Activated naive CD4-positive, alpha-beta T cell (primary cell): ENCODE measurements at places on chromosomes 3 and 15.

DNA sequence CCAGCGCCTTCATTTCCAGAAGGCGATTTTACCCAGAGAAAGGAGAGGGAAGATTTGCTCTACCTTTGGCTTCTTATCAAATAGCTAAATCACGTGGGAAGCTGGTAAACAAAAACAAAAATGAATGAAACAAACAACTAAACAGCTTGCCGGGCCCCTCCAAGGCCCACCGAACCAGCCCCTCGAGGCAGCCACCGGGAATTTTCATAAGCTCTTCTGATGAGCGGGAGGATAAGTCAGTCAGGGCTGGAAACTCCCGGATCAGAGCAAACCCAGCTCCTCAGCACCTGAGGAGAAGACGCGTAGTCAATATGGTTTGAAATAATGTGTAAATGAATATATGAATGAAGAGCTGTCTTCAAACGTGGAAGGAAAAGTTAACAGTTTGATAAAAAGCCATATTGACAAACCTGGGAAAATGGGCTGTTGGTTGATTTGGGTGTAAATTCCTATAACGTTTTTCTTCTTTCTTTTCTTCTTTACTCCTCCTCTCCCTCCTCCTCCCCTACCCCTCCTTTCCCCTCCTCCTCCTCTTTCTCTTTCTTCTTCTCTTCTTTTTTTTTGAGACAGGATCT, 10.7 kb downstream of the RPLP1 start:
- DNase-seq, result no peak

GRCh38 chr3:105154692-105155091, 212.0 kb upstream of the ALCAM start:
- no peak for DNase-seq

DNA sequence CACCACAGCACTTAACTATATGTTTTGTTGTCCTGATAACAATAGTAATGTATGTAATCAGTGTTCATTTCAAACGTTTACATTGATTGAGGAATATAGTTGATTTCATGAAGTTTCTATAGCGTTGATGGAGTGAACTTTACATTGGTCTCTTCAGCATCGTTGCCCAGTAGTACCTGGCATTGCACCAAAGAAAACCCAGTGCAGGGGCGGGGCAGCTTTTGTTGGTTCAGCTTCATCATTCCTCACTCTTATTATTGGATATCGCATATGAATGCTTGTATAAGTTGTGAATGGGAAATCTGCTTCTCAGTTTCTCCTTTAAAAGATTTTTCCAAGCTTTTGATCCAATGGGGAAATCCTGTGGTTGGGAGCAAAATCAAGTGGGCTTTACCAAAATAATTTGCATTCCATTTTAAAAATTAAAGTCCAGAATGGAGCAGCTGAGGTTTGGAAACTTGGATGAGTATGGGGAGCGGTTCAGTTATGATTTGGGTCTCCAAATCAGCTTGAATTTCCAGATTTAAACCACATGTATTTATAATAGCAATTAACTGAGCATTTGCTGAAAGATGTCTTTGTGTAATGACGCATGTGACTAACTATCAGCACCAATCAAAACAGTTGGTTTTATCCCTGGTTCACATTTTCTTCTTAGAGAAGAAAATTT, 213.7 kb downstream of the ALCAM start:
- DNase-seq, result no peak

GRCh38 chr15:75648156-75649000, 666 bp downstream of the SNX33 start:
- DNase-seq, result no peak

GRCh38 chr15:100686021-100686724, 83.8 kb downstream of the ASB7 start:
- no peak for DNase-seq

GRCh38 chr3:129602309-129602708, 4.2 kb downstream of the PLXND1 start:
- no peak for DNase-seq

- no peak for DNase-seq
Measured at GRCh38 chr3:13600950-13601691, 52.2 kb downstream of the FBLN2 start.

- DNase-seq, result no peak
Measured at GRCh38 chr15:20348291-20348899, 193.2 kb downstream of the GOLGA6L6 start.

DNA sequence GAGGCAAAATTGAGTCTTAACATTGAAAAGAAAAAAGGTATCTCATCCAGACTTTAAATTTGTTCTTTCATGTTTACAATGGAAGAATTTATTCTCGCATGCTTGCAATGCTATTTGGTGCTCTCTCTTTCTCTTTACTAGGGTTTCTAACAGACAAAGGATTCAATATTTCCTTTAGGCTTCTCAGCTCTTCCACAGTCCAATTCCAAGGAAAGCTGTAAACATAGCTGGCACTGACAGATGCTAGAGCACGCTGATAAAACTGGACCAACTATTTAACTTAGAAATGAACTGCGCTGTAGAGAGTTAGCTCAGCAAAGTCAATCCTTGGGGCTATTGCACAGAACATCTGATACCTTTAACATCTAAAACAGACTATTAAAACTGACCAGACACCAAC, 81.3 kb downstream of the PDZRN3 start:
- DNase-seq, result no peak

GRCh38 chr3:16211176-16211904, 36.9 kb downstream of the GALNT15 start:
- no peak for DNase-seq

DNA sequence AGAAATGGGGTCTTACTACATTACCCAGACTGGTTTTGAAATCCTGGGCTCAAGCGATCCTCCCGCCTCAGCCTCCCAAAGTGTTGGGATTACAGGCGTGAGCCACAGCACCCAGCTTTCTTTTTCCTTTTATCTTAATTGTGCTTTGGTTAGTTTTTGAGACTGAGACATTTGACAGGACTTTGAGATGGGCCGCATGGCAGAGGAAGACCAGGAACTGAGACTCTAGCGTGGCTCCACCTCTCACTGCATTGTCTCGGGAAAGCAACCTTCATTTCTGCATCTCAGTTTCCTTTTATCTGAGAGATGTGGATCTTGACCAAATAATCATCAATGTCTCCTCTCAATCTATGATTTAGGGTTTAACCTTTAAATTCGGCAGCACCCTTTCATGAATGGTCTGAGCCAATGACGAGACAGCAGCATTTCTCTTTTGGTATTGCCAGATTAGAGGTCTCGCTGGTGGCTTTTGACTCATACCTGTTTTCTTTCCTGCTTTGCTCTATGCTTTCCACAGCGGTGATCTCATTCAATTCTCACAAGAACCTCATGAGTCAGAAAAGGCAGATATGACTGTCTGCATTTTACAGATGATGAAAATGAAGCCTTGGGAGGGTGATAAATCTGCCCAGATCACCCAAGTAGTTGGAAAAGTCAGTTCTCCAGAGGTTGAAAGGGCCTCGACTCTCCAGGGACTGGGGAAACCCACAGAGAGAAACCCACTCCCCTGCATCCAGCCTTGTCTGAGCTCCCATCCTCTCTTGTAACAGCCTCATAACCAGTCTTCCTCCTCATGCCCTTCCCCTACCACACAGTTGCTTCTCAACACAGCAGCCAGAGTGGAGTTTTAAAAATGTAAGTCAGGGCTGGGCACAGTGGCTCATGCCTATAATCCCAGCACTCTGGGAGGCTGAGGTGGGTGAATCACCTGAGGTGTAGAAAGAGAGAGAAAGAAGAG, 84.8 kb upstream of the FOXB1 start:
- no peak for DNase-seq

DNA sequence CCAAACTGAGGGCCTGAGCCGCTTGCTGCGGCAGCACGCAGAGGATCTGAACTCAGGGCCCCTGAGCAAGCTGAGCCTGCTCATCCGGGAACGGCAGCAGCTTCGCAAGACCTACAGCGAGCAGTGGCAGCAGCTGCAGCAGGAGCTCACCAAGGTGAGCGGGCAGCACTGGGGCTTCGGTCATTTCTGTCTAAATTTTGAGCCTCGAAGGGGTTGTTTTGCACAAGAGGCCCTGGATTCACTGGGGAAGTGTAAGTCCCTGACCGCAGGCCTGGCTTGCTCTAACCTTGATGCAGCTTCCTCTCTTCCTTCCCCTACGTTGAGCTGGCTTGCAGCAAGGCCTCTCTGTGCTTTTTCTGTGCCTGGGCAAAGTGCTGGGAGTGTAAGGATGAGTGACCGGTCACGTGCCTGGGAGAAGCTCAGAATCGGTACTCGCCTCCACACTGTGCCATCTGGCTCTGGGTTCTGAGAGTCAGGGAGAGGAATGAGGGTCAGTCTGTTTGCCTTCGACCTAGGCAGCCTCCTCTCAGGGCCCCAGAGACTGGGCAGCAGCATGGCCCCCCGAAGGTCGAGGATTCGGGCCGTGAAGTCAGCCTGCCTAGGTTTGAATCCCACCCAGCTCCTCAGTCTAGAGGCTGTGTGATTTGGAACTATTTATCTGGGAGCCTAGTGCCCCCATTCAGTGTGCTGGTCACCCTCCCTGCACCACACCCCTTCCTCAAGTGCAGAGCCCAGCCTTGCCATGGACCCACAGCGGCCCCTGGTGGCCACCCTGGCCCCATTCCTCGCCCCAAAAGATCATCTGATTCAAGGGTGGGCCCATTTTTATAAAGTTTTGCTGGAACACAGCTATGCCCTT, 1.4 kb downstream of the FES start:
- peak; percentile 76 for DNase-seq

DNA sequence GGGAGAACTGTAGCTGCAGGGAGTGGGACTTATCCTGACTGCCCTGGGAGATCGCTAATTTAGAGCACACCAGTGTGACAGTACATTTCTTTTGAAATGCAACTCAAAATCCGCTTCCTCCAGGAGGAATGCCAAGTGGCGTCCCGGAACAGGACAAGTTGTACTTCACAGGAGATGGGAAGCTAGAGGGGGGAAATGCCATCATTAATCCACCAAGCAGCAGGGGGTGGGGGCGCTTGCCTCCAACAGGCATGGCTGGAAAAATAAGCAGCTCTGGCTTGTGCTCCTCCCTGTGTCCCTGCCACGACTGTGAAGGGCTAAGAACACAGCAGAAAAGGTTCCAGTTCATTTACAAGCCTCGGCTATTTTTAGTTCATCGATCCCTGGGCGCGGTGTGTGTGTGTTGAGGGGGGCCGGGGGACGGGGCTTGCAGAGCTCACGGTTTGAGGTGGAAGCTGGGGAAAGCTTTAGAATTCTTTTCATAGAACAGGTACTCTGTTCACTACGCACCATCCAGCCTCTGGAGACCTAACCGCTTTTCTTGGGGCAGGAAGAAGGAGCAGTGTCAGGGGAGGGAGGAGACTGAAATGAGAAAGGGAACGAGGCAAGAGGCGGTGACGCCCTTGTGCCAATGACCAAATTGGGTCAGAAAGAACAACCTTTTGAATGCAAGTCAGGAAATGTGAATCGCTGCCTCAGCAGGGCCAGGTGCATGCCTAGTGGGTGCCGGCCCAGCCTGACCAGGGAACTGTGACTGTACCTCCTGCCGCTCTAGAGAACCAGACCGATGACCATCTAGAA, 51.8 kb upstream of the DGKG start:
- DNase-seq, result no peak

GRCh38 chr3:115982629-115983028, 359.3 kb downstream of the GAP43 start:
- DNase-seq, result no peak

DNA sequence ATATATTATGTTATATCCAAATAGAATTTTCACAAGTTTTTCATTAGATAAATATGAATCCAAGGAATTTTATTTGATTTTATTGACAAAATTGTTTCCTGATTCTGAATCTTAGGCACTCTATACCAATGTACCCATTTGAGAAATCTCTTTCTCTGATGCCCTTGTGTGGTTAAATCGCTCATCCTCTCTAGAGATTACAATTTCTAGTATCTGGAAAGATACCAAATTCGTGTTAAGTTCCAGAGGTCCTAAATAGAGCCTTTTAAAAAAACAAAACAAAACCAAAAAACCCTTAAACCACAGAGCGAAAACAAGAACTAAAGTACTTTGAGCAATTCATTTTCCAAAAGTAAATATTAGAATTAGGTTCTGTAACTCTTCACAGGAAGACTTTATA, 20.0 kb downstream of the SATB1 start:
- DNase-seq, result no peak

DNA sequence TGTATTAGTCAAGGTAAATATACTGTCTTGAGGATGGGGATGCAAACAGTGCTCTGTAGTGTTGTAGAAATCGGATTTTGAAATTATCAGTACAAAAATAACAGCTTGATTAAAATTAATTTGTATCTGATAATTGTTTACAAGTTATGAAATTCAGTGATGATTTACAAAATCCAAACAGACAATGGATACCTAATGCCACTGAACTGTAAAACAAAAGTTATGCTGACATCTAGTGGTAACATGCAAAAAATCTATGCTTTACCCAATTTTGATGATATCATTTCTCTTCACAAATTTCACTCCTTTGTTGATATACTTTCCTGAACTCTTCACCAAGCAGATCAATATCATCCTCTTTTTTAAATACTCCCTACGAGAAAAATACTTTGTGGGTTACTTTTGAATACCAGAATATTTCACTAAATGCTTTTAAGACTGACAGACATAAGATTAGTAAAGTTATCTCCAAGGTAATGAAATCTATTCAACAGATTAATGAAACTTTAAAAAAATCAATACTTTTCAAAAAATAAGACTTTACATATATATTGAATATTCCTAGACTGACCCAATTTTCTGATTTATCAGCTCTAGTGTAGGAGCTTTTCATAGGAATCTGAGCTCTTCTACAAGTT, 36.0 kb downstream of the MNS1 start:
- no peak for DNase-seq

GRCh38 chr3:106114848-106115247, 246.0 kb upstream of the CBLB start:
- no peak for DNase-seq

- DNase-seq, result no peak
Measured at GRCh38 chr3:49157289-49157688, 8.8 kb downstream of the CCDC71 start.

DNA sequence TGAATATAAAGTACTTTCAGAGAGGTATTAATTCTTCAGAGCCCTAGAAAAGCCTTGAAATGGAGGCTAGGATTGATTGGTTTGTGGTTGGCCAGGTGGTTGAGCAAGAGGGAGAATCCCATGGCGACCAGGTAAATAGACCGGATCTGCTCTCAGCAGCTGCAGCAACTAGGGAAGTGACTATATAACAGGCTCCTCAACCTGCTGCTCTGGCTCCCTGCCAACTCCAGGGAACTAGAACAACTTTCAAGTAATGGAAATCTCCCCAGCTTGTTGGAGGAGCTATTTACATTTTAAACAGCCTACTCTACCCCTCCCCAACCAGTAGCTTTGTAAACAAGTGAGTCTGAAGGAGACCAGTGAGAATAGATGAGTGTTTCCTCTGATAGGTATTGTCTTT, 121.8 kb upstream of the CADM2 start:
- DNase-seq, result no peak

- no peak for DNase-seq
Measured at GRCh38 chr3:146638718-146639117, 33.6 kb upstream of the PLSCR5 start.

GRCh38 chr3:127967316-127967715, 52.3 kb downstream of the KBTBD12 start:
- DNase-seq, result no peak

- DNase-seq, result no peak
Measured at GRCh38 chr3:127758013-127758412, 64.3 kb downstream of the MGLL start.
